Panc1 (cell line): ENCODE measurements at places on chromosomes 13 and 19. TPM values are rescaled to one million over a fixed set of nuclear protein-coding genes. Genes with fewer than 3 reads are reported as not detected.

SYNGR4 gene
- total RNA-seq, result 0.39 TPM

FBXO17 gene
- total RNA-seq, result 411 TPM

PTOV1 gene
- 114 TPM for total RNA-seq

DNA sequence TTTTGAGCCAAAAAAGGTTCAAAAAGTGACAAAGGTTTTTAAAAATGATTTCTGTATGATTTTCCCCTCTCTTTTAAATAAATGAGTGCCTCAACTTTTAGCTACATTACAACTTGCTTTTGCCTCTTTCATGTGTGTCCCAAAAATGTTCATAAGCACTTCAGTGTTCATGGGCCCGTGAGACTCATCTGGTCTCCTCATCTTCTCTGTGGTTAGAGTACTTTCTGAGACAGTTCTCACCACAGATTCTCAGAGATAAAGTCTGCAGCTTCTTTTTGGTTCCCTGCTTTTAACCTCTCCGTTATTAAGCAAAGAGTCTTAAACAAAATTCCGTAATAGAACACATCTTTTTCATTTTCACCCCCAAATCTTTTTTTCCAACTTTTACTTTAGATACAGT, 156.9 kb downstream of the DLEU7 start:
- peaks cover 11% of the 10 kb centered on the region for H3K4me1 ChIP-seq
- H3K27me3 ChIP-seq, result no peaks in the 10 kb centered on the region
- peak overlapping the region; percentile 44; the same call in 1 of the 2 replicates for H3K27ac ChIP-seq
- no peak for DNase-seq
- no peaks in the 10 kb centered on the region for H3K36me3 ChIP-seq
- H3K4me3 ChIP-seq, result no peak overlapping the region

- H3K4me1 ChIP-seq, result no peaks in the 10 kb centered on the region
- DNase-seq, result no peak
- no peak overlapping the region for H3K4me3 ChIP-seq
These were observed 12.5 kb upstream of the MAP1S start for GRCh38 chr19:17706750-17707181.

DNA sequence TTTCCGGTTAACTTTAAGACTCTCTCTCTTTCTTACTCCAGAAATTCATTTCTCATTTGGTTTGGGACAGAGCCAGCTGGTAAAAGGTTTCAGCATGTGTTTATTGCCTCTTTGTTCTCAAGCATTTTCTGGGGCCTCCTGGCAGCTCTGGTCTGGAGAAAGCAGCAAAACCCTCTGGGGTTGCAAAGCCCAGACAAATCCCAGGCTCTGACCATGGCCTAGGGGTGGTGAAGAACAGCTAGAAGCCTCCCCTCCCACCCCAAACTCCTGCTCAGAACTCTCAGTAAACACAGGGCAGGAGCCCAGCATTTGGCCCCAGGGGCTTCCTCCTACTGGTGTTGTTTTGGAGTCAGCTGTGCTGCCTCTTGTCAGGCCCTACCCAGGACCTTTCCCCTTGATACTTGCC, 124.2 kb upstream of the SERP2 start:
- H3K27me3 ChIP-seq, result no peaks in the 10 kb centered on the region
- no peaks in the 10 kb centered on the region for H3K36me3 ChIP-seq
- H3K4me1 ChIP-seq, result no peaks in the 10 kb centered on the region
- no peak overlapping the region for H3K27ac ChIP-seq

DNA sequence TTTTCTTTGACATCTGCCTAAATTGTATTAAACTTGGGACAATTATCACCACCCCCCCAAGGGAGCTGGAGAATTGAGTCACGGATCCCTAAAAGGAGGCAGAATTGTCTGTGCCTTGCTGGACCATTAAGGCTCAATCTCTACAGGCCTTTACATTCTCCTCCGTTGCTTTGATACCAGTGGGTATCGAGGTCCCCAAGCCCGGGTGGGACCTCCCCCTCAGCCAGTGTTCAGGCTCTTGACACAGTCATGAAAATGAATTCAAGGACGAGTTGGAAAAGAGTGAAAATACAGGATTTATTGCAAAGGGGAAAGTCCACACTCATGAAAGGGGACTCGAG, 5.6 kb downstream of the PPP1R15A start:
- DNase-seq, result no peak
- peaks cover 10% of the 10 kb centered on the region for H3K4me1 ChIP-seq
- H3K4me3 ChIP-seq, result no peak overlapping the region
- H3K27me3 ChIP-seq, result no peaks in the 10 kb centered on the region
- peaks cover 6% of the 10 kb centered on the region; the same call in 1 of the 2 replicates for H3K36me3 ChIP-seq

- no peak for DNase-seq
- no peak overlapping the region for H3K4me3 ChIP-seq
- H3K27me3 ChIP-seq, result no peaks in the 10 kb centered on the region
- no peak overlapping the region for H3K27ac ChIP-seq
- no peaks in the 10 kb centered on the region for H3K36me3 ChIP-seq
These were observed 10.8 kb upstream of the CCNA1 start for GRCh38 chr13:36421447-36421846.

DNA sequence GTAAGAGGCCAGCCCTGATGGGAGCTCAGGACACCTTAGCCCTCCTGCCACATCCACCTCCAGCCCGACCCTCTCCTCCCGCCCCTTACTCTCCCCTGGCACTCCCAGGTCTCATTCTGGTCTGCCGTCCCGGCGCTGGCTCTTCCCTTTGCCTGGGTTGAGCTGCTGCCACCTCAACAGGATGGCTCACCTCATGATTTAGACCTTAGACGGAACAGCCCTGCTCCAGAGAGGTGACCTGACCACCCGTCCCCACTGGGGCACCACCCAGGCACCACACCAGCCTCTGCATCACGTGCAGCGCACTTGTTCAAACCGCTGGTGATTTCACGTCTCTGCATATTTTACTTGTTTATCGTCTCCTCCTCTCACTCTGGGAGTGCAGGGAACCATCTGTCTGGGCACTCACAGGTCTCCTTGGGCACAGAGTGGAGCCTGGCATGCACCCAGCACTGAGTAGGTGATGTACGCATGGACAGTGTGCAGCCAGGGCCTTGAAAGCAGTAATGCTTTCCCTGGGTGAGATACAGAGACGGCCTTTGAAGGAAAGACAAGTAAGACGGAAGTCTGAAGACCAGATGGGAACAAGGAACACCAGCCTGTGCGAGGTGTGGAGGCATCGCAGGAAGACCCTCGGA, 183.1 kb downstream of the KATNAL1 start:
- H3K27ac ChIP-seq, result no peak overlapping the region
- no peaks in the 10 kb centered on the region for H3K27me3 ChIP-seq
- H3K36me3 ChIP-seq, result no peaks in the 10 kb centered on the region
- DNase-seq, result no peak
- no peak overlapping the region for H3K4me3 ChIP-seq

DNA sequence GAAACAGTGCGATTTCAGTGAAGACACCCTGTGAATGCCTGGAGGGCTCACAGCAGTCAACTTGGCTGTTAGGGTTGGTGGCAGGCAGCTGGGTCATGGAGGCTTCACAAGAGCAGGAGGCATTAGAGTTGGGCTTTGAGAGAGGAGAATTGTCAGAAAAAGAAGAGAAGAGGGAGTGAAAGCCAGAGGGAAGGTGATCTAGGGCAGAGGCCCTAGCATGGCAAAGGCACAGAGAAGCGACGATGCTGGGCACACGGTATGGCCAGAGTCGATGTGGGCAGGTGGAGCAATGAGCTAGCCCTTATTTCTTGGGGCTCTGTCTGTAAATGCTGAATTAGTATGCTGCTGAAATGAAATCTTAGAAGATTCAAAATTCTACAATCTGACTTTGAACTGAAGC, 52.6 kb upstream of the OLFM4 start:
- H3K27me3 ChIP-seq, result no peaks in the 10 kb centered on the region; the same call in 1 of the 2 replicates
- H3K4me1 ChIP-seq, result no peaks in the 10 kb centered on the region
- no peak overlapping the region for H3K4me3 ChIP-seq
- H3K36me3 ChIP-seq, result no peaks in the 10 kb centered on the region
- no peak for DNase-seq
